ENCODE measurements at places on chromosomes 5 and 9.

DNA sequence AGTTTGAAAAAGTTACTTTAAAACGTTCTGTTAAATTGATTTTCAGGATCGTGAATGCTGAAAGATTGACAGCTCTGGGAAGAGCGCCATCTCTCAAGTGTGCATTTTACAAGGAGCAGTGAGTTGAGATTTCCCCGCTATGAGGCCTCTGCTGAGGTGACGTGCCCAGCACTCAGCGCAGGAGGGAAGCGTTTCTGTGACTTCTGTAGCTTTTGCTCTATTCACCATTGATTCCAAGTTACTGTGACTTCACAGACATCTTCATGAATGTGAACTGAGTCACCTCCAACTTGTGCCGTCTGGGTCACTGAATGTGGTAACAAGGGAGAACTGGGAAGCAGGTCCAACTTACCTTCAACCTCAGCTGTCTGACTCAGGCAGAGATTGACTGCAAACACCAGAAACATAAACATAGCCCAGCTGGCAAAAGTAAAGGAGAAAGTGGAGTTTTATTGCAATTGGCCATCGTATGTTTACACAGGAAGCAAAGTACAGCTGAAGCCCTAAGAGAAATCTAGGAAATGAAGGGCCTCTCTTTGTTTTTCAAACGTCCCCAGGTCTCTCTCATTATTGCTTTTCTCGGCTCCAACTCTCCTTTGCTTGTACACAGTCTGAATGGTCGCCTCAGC is 428.8 kb upstream of the CLINT1 start:
- peak; percentile 3 for DNase-seq

DNA sequence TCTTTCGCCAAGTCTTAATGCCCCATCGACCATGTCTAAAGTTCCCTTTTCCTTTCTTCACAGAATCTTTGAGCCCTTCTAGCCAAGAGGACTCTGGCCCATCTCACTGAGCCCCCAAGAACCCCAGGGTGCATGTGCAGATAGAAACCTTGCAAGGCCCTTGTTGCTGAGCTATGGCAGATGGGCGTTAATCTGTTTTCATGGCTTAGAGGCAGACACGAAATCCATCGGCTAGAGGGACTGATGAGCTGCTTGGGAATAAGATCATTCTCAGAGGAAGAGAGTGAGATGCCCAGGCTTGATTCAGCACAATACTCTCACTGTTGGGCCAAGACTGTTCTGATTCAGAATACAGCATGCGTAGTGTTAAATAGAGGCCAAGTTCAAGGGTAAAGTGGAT is 262.5 kb upstream of the C9orf72 start:
- no peak for DNase-seq

DNA sequence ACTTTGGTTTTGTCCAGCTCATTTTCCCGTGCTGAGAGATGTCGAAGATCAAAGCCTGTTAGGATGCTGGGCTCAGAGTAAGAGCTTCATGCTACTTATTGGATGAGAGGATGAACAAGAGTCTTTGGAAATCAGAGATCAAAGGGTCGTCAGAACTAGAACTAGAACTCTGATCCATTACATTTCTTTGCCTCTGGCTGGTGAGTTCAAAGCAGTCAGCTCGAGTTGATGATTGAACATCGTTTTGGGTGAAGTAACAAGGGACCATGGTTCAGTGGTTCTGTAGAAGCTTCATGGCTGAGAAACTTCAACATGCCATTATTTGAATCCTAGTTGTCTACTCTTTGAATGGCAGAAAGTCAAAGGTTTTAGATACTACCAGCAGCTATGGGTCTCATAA is 320.3 kb downstream of the ARHGEF28 start:
- DNase-seq = no peak

DNA sequence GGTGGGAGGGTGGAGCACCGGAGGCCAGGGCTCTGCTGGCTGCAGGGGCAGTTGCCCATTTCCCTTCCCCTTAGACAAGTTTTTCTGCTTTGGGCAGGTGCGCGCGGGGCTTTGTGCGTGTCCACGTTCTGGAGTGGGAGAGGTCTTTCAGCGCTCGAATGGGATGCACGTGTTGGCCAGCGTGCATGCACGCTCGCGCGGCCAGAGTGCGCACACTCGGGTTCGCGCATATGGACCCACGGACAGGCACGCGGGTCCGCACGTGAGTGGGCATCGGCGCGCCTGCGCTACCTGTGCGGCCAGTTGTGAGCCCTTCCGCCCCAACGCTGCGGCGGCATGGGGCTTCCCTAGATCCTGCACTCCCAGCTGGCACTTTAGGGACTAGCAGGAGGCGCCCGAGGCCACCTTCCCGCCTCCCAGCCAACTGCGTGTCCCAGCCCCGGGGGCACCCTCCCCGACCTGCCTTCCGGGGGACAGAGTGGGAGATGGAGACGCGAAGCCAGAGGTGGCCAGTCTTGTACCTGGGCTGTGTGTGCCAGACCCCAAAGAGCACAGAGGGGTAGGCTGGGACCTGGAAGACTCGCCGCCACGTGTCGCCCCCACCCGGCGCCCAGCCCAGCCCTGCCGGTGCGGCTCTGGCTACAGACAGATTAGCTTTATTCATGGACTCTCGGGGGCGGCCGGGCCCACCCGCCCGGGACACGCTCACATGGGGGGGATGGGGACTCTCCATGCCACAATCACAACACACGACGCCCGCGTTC is 9.8 kb upstream of the GPRIN1 start:
- DNase-seq = peak; percentile 30

- no peak for DNase-seq
Measured at GRCh38 chr5:175288048-175288621, 155.8 kb downstream of the DRD1 start.

DNA sequence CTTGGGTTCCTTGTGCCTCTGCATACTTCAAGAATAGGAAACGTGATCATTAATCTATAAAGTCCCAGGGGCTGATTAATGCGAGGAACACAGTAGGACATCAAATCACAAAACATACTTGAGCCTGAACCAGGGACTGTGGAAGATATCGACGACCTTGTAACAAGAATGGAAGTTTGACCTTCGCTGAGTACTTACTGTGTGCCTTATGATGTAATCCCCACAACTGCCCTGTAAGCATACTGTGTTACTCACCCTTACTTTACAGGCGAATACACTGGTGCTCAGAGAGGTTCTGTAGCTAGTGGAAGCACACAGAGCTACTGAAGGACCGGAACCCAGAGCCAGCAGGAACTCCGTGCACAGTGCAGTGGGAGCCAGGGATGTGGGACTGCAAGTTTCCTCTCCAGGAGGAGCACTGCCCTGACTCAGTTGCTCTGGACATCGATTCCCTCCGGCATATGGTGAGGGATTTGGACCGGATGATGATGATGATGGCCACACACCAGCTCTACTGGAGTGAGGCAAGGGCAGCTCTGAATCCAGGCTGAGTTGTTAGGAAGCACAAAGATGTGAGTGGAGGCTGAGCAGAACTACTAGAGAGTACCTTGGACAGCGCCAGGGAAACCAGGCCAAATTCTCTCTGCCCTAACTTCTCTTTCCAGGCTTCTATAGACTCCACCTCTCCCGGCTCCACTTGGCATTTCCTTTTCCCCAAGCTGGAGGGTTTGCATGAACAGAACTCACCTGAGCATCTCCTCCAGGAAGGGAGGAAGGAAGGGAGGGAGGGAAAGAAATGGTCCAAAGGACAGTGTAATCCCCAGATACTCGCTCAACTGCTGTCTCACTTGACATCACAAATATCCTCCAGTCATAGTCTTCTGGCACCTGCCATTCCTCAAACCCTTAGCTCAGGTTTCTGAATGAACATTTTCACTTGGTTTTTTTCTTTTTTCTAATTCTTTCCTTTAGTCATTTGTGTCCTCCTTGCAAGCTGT is 1.5 kb upstream of the GABBR2 start:
- DNase-seq = no peak

- DNase-seq = no peak
Measured at GRCh38 chr5:176998828-176999227, 7.8 kb downstream of the UIMC1 start.

- DNase-seq = no peak
Measured at GRCh38 chr5:68953875-68954617, 139.8 kb upstream of the SLC30A5 start.

- no peak for DNase-seq
Measured at GRCh38 chr5:39021413-39021812, 52.8 kb downstream of the RICTOR start.

DNA sequence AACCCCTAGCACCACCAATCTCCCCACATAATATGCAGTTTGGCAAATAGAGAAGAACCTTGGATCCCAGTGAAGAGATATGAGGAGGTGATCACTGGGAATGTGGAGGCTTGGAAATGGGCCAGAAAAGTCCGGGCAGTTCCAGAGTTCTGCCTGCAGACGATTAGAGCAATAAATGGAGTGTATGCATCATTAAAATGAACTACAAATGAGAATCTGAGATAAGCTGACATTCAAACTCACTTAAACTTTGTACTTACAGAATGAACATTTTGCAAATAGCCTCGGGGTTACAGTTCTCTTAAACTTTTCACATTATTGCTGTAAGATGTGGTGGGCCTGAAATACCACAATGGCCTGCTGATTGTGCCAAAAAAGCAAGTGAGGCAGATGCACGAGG is 23.0 kb upstream of the LHFPL2 start:
- no peak for DNase-seq

DNA sequence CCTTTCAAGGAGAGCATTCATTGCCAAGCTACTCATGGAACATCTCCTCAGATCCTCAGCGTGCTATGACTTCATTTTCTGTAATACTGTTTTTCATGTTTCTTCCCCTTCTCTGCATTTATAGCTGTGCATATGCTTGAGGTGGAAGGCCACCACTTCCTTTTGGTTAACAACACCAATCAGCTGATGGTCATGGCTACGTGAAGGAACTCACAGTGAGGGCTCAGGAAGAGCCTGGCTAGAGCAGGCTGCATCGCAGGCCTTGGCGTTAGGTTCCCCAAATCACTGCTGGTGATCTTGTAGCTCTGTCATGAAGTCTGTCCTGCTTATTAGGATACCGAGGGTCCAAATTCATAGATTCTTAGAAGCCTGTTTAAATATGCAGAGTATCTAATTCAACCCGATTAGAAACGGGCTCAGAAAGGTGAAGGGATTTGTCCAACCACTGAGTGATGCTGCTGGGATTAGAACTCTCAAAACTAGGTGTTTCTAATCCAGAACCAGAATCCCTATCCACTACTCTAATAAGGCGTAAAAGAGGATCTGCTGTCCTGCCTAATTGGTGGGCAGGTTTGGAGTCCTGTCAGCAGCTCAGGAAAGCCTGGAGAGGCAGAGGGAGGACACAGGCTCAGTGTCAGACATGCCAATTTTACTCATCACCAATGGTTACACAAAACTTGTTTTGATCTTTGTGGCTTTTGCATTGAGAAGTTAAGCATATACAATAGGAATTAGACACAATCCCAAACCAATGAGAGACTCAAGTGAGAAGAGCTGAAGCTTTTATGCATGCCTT is 7.5 kb downstream of the SYK start:
- no peak for DNase-seq

DNA sequence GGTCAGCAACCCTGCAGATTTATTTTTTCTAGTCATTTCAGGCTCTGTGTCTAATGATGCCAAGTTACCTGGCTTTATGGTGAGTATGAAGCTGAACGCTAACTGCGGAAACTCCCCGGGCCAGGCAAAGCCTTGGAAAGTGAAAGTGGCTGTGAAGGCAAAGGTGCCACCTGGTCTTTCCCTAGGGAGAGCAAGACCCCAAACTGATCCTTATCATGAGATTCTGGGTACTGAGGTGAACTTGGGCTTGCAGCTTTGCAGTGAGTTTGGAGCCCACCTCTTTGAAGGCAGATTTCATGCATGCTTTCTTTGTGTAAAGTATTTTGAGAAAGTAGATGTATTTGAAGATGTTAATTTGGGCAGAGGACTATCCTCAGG is 63.3 kb downstream of the CARTPT start:
- no peak for DNase-seq

GRCh38 chr9:124499216-124499615 is 8.0 kb downstream of the NR5A1 start:
- no peak for DNase-seq

GRCh38 chr5:166430491-166431319 is 1860.7 kb upstream of the WWC1 start:
- no peak for DNase-seq

GRCh38 chr5:74945561-74946165 is 79.5 kb upstream of the FAM169A start:
- DNase-seq = no peak

- DNase-seq = no peak
Measured at GRCh38 chr5:127363403-127363802, 72.8 kb downstream of the MEGF10 start.

DNA sequence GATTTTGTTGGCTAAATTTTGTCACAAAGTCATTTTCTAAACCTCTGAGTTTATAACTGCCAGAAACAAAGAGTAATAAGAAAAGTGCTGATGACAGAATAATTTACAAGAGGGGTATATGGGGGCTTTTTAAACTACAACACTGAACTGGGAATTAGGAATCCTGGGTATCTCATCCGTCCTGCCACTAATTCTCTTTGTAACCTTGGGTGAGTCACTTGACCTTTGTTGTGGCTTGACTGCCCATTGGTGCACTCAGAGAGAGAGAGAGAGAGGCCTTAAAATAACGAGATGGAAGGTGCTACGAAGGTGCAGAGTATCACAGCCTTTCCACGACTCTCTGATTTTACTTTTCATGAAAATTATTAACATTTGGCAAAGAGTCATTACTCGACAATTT is 130.3 kb upstream of the CNTLN start:
- no peak for DNase-seq

- no peak for DNase-seq
Measured at GRCh38 chr5:66830636-66831035, 234.4 kb downstream of the MAST4 start.

- DNase-seq = no peak
Measured at GRCh38 chr9:36007316-36007708, 29.4 kb upstream of the RECK start.

DNA sequence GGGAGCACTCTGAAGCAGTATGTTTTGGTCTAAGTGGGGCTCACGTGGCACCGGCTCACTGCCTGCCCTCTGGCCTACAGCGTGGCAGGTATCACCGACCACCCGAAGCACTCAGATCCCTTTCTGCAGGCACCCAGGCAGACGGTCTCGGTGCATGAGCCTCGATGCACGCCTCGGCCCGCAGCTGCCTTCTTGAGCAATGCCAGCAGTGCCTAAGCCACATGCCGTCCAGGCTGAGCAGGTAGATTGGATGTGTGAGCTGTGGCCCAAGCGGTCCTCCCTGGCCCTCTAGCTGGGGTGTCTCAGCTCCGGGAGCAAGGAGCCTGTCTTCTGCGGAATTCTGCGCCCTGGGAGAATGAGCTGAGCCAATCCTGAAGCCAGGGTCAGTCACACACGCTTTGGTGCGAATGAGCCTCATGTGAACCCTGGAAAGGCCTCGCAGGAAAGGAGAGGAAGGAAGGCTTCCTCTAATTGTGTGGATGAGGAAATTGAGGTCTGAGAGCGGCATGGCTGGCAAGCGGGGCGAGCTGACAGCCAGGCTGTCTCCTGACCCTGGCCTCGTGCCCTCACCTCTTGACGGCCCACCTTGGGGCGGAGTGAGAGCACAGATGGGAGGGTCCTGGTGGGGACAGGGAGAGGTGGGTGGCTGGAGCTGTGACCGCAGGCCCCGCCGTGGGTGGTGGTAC is 14.4 kb downstream of the RXRA start:
- DNase-seq = no peak

GRCh38 chr9:89177012-89177943 is 1.3 kb downstream of the SHC3 start:
- DNase-seq = no peak

GRCh38 chr9:94584555-94584954 is 9.1 kb downstream of the FBP2 start:
- no peak for DNase-seq

GRCh38 chr5:139335811-139336210 is 5.8 kb upstream of the PAIP2 start:
- DNase-seq = no peak

Data from NCI-H146 (cell line).